NCI-H748 treated with DMSO at 0.1 percent for 48 hours (cell line): ENCODE measurements at places on chromosomes 4 and X.

DNA sequence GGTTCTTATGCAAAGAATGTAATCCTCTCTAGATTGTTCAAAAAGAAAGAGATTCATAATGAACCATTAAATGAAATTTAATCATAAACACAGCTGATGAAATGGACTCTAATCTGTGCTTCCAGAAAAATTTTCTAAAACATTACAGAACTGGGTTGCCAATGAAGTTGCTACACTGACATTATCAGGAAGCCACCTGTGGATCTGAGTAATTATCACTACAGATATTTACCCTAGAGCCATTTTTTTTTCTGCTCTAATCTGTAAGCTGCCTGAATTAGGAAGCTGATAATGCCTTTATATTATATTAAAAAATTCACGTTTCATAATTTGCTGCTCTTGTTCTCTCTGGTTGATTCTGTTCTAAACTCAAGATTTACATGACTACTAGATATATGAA lies 380.1 kb downstream of the GRIA2 start:
- no peak for DNase-seq

GRCh38 chrX:154748712-154749339 lies 2.1 kb downstream of the GAB3 start:
- peak; percentile 33 for DNase-seq

- DNase-seq, result no peak
These were observed 377.0 kb downstream of the ZNF674 start for GRCh38 chrX:46168254-46168653.

- DNase-seq, result no peak
These were observed 1658.0 kb downstream of the STIM2 start for GRCh38 chr4:28518561-28519165.

- no peak for DNase-seq
These were observed 55.8 kb upstream of the BCOR start for GRCh38 chrX:40153345-40154249.

- no peak for DNase-seq
These were observed 213.8 kb upstream of the LDB2 start for GRCh38 chr4:17112292-17112659.

DNA sequence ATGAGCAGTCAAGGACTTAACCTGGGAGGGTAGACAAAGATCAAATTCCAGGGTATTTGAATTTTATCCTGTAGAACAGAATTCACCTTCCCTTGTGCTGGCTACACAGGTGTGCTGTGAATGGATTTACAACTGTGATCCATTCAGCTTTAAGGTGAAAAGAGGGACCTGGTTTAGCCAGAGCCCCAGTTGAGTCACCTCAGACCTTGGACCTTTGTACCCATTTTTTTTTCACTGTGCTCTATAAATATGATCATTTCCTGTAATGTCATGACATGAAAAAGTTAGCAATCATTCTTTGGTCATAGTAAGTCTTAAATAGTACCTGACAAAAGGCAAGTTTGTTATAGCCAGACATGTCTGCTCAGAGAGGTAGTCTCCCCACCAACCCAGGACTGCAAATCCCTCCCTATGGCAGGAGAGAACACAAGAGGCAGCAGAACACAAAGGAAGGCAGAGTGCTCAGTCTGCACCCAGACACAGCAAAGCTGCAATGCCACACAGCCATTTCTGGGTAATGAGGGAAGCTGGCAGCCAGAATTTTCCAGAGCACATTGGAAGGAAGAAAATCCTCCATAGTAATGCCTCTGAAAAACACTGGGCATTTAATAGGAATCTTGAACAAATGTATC lies 77.9 kb downstream of the CXXC4 start:
- no peak for DNase-seq

DNA sequence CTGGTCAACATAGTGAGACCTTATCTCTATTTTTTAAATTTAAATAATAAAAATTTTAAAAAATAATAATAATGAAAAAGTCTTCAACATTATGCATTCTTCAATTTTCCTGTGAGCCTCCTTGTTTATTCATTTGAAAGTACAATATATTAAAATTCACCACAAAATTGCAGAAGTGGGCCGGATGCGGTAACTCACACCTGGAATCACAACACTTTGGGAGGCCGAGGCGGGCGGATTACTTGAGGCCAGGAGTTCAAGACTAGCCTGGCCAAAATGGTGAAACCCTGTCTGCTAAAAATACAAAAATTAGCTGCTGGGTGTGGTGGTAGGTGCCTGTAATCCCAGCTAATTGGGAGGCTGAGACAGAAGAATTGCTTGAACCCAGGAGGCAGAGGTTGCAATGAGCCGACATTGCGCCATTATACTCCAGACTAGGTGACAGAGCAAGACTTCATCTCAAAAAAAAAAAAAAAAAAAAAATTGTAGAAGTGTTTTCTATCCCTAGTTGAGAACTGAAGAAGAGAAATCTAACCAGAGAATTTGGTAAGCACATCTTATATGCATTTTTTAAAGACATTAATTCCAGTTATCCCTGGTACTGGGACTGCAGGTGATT lies 56.9 kb downstream of the RBM47 start:
- no peak for DNase-seq

- no peak for DNase-seq
These were observed 155.8 kb downstream of the RPA4 start for GRCh38 chrX:97039363-97040029.
